Stimulated activated CD4-positive, alpha-beta T cell treated with anti-CD3 and anti-CD28 coated beads, TNF-alpha, amount 100 ng/mL, for 1 hour (primary cell): ENCODE measurements at places on chromosomes 3 and 15.

DNA sequence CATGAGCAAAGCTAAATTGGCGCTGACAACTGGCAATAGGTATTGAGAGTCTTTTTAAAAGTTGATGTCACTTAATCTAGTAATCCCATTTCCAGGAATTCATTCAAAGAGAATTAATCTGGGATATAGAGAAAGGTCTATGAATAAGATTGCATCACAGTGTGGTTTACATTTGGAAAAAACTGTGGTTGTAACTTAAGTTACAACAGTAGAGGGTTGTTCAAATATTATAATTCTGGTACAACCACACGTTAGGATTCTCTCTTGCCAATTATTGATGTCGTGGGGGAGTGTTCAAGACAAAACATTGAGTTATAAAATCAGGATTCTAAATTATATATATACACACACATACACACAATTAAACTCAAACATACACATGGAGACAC is 79.8 kb downstream of the LIPC start:
- no peak for DNase-seq

GRCh38 chr3:172257648-172258400 is 190.4 kb downstream of the GHSR start:
- DNase-seq: no peak

DNA sequence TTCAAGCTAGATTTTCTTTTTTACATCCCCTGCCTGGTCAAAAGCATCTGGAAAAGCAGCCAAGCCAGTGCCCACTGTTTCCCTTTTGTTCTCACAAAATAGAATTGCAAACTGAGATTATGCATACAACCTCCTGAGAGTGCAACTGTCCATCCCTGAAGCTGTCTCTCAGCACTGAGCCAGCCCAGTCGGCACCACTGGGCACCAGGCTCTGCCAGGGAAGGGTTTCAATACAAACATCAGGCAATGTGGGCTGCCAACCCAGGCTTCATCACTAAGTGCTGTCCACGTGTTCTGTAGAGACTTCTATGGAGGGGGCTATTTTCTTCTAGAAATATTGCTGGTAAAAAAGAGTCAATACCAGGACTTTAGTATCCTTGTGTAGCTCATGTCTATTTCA is 356.3 kb upstream of the TBL1XR1 start:
- DNase-seq: no peak

DNA sequence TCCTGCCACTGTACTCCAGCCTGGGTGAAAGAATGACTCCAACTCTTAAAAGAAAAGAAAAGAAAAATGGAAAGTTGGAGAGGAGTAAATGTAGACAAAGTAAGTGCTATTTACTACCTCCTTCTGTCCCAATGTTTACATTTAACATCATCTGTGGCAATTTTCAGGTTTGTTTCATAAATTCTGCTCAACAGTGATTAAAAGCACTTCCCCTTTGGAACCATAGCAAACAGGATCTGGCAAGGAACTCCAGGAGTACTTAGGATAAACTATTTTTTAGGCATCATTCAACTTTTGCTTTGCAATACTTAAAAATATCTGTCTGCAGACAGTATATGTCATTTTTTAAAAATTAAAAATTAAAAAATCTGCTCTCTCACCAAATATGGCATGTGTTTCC is 5.5 kb upstream of the CX3CR1 start:
- no peak for DNase-seq

- DNase-seq: no peak
Measured at GRCh38 chr3:138962854-138963560, 16.0 kb downstream of the FOXL2NB start.
